ENCODE measurements at places on chromosomes 1 and 21.

DNA sequence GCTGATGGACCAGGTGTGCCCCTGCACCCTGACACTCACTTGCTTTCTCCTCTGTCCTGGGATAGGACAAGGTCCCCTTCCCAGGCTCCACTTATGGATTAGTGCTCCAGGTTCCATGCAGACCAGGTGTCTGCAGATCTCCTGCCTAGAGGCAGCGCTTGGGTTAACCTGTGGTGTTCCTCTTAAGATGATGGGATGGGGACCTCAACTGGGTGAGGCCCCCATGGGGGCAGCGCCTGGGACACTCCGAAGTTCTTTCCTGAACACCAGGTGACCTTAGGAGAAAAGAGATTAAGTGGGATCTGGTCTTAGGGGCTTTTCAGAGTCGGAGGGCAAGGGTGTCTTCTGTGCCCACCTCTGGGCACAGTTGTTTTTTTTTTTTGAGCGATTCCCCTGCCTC is 21.2 kb downstream of the TNNT2 start:
- no peak for DNase-seq

DNA sequence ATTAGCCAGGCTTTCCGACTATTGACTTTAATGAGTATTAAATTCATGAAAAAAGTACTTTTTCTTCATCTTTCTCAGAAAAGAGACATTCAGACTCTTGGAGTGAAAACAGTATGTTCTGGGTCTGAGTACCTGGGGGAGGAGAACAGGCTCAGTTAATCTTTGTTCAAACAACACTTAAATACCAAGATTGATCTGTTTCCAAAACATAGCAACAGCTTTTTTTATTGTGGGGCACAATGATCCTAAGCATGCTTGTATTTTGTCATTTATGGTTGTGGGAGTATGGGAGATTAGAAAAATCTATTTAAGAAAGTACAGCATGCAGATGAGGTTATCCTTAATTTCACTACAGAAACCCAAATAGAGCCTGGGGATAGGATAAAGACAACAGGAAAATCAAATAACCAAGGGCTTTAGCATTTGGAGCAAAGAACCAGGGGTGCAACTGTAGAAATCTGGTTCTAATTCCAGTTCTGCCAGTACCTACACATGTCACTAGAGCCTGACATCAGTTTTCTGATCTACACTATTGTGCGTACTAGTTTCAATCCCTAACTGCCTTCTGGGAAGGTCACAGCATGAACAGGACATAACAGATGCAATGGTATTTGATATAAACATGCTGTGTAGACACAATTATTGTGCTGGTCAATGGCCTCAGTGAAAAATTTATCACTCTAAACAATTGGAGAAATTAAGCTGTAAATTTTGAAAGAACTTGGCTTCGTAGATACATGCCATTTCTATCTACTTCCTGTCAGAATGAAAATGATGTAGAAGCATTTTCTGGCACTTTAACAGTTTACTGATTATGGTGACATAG is 91.2 kb downstream of the KCNK1 start:
- no peak for DNase-seq

DNA sequence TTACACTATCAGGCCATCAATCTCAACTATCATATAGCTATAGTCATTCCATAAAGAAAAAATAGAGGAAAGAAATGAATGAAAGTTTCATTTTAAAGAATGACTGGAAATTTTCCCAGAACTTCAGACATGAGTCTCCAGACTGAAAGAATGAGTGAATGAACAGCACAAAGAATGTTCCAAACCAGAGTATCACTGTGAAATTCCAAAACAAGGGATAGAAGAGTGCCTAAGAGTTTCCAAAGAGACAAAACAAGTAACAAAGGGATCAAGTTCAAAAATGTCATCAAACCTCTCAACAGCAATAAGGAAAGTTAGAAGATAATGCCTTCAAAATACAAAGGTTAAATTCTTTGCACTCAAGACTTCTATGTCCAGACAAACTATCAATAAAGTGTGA is 114.9 kb downstream of the DENND1B start:
- DNase-seq, result no peak

DNA sequence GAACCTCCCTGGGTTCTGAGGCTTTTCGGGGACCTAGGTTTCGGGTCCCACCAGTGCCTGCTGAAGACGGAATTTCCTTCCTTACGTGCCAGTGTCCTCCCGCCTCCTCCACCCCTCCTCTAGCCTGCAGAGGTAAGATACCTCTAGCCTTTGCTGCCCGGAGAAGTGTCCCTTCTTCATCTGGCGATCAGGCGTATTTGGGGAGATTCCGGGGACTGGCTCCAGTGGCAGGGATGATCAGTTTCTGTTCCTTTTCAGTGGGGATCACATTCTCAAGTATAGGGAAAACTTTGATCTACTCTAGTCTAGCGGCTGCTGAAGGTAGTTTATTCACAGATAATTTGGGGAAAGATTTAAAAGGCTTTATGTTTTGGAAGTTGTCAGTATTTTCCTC is 674 bp downstream of the CEP350 start:
- no peak for DNase-seq

- no peak for DNase-seq
These were observed 28.5 kb downstream of the ZNF496 start for GRCh38 chr1:247303216-247303615.

DNA sequence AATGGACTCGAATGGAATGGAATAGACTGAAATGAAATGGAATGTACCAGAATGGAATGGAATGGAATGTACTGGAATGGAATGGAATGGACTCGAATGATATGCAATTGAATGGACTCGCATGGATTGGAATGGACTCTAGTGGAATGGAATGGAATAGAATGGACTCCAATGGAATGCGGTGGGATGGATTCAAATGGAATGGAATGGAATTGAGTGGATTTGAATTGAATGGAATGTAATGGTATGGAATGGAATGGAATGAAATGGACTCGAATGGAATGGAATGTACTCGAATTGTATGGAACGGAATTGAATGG is 99.6 kb upstream of the FBXO28 start:
- no peak for DNase-seq

DNA sequence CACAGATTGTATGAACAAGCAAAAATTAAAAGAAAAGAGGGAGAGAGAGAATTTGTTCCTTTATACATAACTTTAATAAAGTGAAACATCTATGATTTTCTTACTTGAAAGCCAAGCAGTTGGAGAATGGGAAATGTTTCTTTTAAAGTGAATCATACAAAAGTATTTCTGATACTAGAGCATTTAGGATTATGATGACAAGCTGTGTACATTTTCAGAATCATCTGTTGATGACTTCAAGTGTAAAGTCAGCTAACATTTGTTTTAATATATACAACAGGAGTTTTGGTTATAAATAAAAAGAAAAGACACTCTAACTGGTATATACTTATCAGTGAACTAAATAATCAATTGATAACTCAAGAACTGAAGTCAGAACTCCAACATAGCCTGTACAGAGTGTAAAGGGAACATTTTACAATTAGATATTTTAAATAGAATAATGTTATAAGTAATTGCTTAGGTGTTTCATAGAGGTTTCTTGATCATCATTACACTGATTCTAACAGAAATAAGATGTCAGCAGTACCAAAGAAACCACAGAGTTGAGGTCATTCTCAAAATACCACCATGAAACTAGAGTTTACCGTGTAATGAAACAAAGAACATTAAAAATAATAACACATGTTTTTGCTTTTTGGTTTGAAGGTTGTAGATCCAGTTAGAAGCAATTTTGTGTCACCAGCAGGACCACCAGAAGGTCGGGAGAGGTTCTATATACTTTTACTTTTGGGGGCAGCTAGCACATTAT is 103.4 kb downstream of the COL24A1 start:
- DNase-seq, result no peak

GRCh38 chr21:41168391-41169257 is 664 bp downstream of the BACE2 start:
- DNase-seq, result no peak

DNA sequence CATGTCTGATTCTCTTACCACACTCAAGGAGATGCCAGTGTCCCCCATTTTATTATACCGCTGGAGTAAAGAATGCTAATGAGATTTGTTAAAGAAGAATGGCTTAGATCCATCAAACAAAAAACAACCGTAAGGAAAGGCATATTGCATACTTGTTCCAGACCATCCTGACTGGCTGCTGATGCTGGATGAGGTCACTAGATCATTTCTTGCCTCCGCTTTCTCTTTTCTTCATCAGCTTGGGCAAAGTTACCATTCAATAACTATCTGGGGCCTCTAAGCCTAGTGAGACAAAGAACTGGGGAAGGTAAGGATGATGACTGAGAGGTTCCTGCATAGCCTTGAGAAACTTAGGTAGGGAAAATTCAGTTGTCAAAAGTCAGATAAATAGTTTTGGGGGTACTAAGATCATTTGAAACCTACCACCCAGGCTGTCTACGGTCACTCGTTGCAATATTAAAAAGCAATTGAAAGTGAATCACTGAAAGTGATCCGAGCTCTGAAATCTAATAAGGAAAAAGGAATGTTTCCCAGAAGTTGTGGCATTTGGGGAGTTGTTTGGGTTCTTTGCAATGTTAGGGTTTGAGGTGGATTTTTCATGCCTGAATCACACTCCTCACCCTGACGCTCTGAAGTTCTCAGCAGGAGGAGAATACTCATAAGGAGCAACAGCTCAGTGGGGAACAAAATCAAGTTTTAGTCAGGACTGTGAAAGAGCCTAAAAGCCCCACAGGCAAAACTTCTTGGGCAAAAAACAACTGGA is 176.8 kb downstream of the HHIPL2 start:
- no peak for DNase-seq

DNA sequence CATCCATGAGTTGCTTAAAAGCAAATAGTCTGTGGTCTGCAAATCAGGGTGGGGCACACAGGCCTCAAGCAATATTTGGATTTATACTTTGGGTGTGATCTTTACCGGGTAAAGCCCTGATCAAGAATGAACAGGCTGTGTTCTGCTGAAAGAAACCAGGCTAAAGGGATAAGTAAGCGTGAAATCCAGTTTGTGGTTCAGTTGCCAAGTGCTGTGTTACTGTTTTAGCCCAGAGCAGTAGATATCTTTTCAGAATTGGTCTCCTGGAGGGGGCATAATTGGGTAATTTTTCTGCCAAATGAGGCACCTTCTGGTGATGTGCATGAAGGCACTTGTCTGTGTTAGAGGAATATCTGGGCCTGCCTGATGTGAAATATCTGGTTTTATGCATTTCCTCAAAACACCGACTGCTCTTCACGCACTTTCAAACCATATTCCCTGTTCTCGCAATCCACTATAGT is 21.4 kb downstream of the AIM2 start:
- DNase-seq, result no peak

- no peak for DNase-seq
These were observed 78.7 kb upstream of the ATP1B1 start for GRCh38 chr1:169027607-169028320.

DNA sequence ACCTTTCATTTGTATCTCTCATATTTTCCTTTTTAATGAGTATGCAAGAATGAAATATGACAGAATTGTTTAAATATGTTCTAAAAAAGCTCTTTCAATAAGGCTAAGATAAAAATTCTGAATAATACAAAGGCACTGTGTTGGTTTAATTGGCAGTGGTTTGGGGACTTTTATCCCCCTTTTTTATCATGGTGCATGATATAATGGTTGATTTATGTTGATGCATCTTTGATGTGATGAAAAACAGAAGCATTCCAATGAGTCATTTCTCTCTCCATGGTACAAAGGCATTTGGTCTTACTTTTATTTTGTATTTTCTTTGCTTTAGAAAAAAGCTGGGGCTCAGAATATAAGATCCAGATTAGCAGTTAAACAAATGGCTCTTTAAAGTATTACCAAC is 127.2 kb upstream of the GREM2 start:
- no peak for DNase-seq

GRCh38 chr1:57017200-57017599 is 51.4 kb upstream of the C8B start:
- no peak for DNase-seq

DNA sequence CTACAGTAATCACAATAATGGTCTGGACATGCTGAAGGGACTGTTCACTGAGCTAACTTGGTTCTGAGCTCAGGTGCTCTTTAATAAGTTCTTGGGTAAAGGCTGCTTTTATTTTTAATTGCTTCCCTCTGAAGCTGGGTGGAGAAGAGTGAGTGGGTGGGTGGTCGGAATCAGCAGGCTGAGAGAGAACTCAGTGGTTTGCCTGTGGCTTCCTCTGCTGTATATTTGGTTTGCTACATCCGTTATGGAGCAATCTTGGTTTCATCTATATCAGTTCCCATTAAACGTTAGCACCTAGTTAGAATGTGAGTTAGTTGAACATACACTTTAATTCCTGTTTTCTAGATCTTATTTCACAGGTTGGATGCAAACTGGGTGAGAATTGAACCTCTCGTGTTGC is 23.3 kb downstream of the CNIH4 start:
- DNase-seq, result peak; percentile 31

DNA sequence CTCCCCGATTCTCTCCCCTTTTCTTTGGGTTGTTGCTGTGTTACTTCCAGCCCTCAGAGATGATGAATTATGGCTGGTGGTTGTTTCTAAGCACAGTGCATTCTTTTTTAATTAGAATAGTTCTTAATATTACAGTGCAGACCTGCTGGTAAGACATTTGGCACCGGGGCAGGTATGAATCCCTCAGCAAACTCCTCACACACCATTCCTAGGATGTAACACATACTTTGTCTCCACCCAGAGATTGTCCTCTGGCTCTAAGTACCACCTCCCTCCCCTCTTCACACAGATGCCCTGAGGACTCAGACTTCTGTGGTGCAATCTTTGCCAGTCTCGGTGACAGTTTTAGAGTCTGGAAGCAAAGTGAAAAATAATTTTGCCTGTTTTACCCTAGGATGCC is 143.1 kb downstream of the HLX start:
- DNase-seq, result no peak

DNA sequence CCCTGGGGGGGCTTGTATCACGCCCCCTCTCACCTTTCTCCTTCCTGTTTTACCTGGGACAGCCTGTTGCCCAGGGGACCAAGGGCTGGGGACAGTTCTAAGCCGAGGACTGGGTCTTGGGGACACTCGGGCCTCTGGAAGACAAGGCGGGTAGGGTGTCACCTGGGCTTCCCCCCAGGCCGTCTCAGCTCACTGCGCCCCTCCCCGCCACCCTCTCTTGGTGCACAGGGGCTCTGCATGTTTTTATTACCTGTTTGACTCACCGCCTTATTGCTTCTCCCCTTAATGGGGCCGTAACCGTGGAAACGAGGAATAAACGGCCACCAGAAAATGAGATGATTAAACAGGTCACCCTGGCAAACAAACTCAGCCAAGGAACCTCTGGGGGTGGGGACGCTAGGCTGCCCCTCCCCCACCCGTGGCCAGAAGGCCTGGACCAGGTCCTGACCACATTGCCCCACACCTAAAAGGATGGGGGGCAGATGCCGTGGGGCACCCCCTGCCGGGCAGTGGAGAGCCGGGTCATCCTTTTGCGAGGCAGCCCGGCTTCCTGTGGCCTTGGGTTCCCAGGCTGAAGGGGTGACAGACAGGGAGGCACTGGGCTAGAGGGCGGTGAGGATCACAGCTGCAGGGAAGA is 109.9 kb downstream of the CASZ1 start:
- no peak for DNase-seq

GRCh38 chr1:59638231-59638711 is 176.5 kb upstream of the HOOK1 start:
- DNase-seq, result no peak
